ENCODE measurements at places on chromosomes 6 and 20.

- DNase-seq, result no peak
Measured at GRCh38 chr20:22617160-22617559, 32.8 kb upstream of the FOXA2 start.

- no peak for DNase-seq
Measured at GRCh38 chr20:5691918-5692618, 58.1 kb upstream of the SHLD1 start.

DNA sequence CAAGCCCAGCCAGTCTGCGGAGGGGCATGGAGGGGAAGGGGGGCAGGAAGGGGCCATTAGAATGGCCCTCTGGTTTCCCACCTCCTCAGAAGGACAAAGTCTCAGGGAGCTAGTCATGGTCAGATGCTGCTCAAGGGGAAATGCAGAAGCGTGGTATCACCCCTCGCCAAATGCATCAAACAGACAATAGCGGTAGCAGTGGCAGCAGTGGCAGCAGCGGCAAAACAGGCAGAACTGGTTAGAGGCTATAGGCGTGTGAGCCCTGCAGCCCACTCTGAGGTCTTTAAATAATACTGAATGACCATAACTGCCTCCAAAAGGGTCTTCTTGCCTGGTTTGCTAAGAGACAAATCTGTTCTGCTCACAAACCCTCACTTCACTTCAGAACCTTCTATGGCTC is 186.7 kb downstream of the TFAP2C start:
- DNase-seq, result no peak

DNA sequence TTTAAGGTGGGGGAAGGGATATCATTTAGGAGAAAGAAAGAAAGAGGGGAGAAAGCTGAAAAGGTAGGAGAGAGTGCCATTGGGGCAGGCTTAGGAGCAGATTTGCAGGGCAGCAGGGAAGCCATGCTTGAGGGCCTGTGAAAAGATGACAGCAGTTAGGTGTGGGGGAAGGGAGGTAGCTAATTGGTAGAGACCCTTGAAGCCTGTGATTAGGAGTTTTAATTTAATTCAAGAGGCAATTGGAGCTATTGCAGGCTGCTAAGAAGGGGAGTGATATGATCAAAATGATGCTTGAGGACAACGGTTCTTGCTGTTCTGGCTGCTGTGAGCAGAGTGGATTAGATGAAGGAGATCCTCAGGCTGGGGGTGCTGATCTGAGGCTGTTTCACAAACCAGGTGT is 24.5 kb upstream of the SEC63 start:
- DNase-seq, result no peak

DNA sequence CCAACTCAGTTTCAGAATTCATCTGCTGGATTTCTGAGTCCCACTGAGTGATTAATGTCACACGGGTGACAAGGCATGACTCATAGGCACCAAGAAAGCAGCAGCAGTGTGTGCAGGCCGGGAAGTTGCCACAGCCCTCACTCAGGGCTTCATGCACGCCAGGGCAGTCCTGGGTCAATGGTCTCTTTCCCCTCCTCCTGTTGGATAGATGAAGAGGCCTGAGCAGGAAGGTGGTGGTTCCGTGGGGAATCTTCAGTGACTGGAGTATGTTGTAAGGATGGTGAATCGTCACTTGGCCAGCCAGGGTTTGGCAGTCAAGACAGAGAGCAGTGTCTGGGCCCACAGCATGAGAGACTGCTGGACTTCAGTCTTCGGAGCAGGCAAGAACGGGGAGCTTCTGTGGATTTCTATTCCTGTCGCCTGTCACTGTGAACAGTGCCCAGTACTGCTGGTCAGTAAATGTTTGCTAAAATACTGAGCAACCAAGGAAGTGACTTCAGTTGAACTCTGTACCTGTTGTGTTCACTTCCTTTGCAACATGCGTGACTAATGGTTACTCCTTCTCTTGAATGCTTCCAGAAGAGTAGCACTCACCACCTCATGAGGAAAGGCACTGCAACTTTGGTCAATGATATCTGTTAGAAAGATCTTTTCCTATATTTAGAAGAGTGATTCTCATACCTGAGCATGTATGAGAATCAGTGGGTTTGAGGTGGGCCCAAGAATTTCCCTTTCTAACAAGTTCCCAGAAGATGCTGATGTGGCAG is 62.0 kb upstream of the CD93 start:
- DNase-seq, result peak; percentile 75

- DNase-seq, result no peak
Measured at GRCh38 chr6:6742535-6742934, 154.0 kb downstream of the LY86 start.

DNA sequence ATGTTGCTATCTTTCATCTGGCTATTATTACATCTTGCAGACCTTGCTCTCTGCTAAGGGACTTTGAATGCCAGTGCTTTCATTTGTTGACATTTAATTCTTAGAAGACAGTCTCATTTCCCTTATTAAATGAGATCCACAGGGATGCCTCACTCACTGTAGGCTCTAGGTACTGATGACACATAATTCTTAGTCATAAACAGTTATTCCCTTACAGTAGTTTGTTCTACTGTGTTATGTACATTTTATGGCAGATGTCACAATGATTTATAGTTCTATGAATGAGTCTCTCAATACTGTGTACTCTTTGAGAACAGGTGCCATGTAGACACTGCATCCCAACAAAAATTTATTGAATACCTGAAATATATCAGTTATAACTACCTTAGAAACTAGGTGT is 70.3 kb downstream of the FAM83B start:
- no peak for DNase-seq

- no peak for DNase-seq
Measured at GRCh38 chr20:15890407-15890982, 682.8 kb downstream of the KIF16B start.

GRCh38 chr6:113600551-113601339 is 256.4 kb upstream of the MARCKS start:
- DNase-seq, result no peak

DNA sequence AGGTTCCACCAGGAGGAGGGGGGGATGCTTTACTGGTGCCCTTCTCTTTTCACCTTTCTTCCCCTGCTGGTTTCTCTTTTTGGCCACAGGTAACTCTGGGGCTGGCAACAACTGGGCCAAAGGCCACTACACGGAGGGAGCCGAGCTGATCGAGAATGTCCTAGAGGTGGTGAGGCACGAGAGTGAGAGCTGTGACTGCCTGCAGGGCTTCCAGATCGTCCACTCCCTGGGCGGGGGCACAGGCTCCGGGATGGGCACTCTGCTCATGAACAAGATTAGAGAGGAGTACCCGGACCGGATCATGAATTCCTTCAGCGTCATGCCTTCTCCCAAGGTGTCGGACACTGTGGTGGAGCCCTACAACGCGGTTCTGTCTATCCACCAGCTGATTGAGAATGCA is 4.4 kb downstream of the TUBB1 start:
- DNase-seq, result no peak

- no peak for DNase-seq
Measured at GRCh38 chr6:163298079-163298830, 116.3 kb upstream of the QKI start.

- no peak for DNase-seq
Measured at GRCh38 chr6:7142918-7143475, 35.2 kb downstream of the RREB1 start.

- DNase-seq, result no peak
Measured at GRCh38 chr20:22954661-22955060, 80.5 kb upstream of the SSTR4 start.

- DNase-seq, result no peak
Measured at GRCh38 chr20:1569415-1569881, 11.9 kb upstream of the SIRPD start.

DNA sequence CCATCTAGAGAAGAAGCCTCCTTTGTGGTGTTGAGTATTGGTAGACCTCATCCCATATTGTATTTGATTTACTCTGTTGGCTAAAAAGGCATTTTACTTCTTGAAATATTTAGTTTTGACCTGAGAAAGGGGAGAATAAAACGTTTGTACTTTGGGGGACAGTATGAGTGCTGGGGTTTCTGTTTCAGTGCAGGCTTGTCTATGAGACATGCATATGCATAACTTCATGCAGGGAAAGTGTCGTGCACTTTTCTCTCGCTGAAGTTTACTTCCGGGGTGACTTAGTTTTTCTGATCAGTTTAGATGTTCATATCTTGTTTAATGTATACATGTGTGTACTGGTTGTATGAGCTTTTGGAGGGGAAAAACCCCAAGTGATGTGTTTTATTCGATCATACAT is 59.5 kb downstream of the UTRN start:
- DNase-seq, result no peak

GRCh38 chr6:48086187-48086586 is 24.8 kb downstream of the PTCHD4 start:
- DNase-seq, result no peak

GRCh38 chr6:159871241-159871640 is 19.5 kb upstream of the MAS1 start:
- DNase-seq, result no peak

GRCh38 chr6:158835616-158836221 is 16.6 kb upstream of the EZR start:
- DNase-seq, result peak; percentile 77

DNA sequence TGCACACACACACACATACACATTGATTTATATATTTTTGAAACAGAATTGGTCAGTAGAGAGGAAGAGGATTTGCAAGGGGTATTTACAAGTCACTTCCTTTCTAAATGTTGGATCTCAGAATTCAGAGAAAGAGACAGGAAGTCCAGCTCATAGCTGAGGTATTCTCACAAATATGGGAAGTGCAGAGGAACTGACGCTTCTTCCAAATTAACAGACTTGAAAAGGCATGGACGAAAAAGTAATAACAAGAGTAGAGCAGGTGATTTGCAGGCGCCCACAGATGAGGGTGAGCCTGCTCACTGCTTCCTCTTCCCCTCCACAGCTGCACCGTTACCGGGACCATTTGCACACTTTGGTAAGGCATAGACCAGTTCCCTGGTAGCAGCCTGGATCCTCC is 246.4 kb downstream of the PHACTR1 start:
- no peak for DNase-seq

- DNase-seq, result no peak
Measured at GRCh38 chr6:5582762-5583161, 321.4 kb downstream of the FARS2 start.

GRCh38 chr6:120935908-120936307 is 398.4 kb downstream of the TBC1D32 start:
- no peak for DNase-seq

DNA sequence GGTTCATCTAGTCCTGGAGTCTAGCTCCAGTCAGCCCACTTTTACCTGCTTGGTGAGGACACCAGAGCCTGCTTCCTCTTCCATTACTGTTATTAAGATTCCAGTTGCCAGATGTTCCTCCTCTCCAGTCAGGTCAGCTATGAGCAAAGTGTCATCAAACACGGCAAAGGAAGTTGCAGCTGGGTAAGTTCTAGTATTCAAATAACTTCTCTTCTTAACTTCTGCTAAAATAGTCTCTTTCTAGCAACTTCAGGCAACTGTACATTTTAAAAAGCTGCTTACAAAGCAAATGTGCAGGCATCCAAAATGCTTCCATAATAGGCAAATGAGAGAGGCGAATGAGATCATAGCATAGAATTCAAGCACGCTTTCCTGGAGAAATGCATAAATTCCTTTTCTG is 18.4 kb upstream of the MRPS18A start:
- DNase-seq, result no peak

DNA sequence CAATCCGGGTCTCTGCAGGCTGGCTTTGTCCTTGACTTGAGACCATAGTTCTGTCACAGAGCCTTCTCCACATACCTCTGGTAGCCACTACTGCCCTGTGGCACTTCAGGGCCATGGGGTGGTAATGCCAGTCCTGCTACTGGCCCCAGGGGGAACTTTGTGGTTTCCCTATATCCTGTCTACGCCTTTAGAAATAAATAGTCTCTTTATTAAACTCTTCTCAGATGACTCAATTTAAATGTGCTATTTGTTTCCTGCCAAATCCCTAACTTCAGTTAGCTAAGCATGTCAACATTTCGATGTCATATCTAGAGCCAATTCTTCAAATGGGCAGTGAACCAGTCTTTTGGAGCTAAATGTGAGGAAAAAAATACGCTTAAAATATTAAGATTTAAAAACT is 60.1 kb downstream of the SEL1L2 start:
- DNase-seq, result no peak

- DNase-seq, result no peak
Measured at GRCh38 chr20:13220194-13220903, 725 bp upstream of the ISM1 start.

DNA sequence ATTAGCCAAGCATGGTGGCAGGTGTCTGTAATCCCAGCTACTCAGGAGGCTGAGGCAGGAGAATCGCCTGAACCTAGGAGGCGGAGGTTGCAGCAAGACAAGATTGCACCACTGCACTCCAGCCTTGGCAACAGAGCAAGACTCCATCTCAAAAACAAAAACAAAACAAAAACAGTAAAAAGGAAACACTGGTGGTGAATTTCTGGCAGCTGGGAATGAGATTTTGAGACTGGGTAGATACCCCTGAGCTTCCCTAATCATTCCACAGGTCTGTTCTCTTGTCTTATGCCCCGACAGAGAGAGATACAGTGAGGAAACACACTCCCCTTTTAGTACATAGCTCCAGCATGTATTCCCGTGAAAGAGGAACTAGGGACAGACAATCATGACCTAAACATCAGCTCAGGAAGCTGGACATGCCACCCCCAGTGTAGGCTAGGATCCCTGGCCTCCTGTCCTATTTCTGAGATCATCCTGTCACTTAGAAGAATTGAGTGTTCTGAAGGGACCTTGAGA is 9.6 kb downstream of the MAN1A1 start:
- DNase-seq, result no peak

- no peak for DNase-seq
Measured at GRCh38 chr6:116066789-116067188, 6.1 kb upstream of the FRK start.

DNA sequence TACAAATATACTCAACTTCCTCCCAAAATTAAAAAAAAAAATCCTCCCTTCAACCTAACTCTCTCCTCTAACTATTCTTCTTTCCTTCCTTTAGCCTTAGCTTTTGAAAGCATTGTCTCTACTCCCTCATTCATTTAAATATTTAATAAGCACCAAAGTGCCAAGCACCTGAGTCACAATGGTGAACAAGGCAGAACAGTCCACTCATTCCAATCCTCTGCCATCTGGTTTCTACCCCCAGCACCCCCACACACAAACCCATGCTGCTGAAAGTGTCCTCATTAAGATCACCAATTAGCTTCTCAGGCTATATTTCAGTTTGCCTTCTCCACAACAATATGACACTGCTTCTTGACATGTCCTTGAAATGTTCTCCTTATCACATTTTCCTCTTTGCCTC is 76.3 kb downstream of the DTNBP1 start:
- DNase-seq, result no peak

- DNase-seq, result no peak
Measured at GRCh38 chr6:150503586-150504339, 95.9 kb upstream of the PLEKHG1 start.

GRCh38 chr20:40286975-40287531 is 402.0 kb downstream of the MAFB start:
- DNase-seq, result no peak
